Stimulated activated CD4-positive, alpha-beta T cell treated with anti-CD3 and anti-CD28 coated beads, TNF-alpha, amount 100 ng/mL, for 24 hours (primary cell): ENCODE measurements at places on chromosomes 7 and 10.

DNA sequence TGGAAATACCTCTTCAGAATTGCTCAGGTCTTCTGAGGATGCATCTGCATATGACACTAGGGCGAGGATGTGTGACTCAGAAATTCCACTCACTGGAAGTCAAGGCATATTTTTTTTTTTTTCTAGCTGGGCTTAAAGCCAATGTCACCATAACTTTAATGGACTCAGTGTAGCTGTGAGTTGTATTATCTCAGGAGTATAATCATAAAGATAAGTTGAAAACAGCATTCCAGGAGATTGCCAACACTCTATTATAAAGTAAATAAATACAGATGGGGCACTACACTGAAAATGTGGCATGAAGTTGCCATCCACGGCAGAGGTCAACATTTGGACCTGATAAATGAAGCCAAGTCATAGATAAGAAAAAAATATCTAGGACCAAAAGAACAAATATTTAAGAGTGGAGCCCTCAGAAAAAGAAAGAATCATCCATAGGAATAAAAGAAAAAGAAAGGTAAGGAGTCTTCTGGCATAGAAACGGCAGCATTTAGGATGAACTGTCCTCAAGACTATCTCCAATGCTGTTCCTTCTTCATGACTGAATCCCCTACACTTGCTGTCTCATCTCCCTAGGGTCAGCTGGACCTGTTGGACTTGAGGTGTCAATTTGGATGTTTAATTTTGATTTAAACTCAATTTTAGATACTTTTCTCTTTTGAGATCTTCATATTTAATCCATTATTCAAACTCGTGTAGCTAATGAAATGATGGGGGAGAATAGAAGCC, 72.9 kb upstream of the CAV2 start:
- no peak for DNase-seq

DNA sequence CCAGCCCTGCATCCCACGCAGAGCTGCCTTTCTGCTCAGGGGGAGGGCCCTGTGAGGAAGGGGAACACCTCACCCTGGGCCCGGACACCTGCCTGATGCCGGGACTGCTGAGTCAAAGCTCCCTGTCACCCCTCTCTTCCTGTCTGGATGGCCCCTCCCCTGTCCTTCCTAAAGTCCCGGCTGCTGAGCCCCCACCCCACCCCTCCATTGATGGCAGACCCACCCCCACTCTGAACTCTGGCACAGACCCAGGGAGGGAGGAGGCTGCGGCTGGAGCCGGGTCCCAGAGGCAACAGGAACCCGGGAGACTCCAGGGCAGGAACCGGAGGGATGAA, 78.7 kb downstream of the ELFN1 start:
- DNase-seq = no peak

GRCh38 chr7:143495851-143496250, 18.2 kb downstream of the TAS2R41 start:
- no peak for DNase-seq

- DNase-seq = no peak
Observed at GRCh38 chr10:58951746-58952145, 224.7 kb upstream of the PHYHIPL start.

DNA sequence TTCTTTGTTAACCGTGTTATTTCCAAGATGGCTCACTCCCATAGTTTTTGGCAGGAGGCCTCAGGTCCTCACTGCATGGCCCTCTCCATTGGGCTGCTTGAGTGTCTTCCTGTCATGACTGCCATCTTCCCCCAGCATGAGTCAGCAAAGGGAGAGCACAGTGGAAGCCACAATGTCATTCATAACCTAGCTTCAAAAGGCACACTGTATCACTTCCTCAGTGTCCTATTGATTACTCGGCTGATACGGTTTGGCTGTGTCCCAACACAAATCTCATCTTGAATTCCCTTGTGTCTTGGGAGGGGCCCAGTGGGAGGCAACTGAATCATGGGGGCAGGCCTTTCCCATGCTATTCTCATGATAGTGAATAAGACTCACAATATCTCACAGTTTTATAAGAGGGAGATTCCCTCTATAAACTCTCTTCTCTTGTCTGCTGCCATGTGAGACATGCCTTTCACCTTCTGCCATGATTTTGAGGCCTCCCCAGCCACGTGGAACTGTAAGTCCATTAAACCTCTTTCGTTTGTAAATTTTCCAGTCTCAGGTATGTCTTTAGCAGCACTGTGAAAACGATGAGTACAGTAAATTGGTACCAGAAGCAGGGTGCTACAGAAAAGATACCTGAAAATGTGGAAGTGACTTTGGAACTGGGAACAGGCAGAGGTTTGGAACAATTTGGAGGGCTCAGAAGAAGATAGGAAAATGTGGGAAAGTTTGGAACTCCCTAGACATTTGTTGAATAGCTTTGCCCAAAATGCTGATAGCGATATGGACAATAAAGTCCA, 106.5 kb downstream of the PRLHR start:
- DNase-seq = no peak

- no peak for DNase-seq
Observed at GRCh38 chr10:89342206-89342958, 14.6 kb downstream of the IFIT3 start.

DNA sequence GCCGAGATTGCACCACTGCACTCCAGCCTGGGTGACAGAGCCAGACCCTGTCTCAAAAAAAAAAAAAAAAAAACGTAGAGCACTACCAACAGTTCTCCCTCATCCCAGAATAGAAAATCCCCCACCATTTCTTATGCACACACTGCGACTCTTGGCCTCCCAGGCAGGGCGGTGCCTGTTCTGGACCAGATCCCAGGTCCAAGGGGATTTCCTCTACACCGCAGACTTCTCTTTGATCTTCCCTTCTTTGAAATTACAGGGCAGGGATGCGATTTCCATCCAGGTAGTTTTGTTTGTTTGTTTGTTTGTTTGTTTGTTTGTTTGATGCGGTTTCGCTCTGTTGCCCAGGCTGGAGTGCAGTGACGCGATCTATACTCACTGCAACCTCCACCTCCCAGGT, 91.8 kb downstream of the SEPTIN14 start:
- no peak for DNase-seq

DNA sequence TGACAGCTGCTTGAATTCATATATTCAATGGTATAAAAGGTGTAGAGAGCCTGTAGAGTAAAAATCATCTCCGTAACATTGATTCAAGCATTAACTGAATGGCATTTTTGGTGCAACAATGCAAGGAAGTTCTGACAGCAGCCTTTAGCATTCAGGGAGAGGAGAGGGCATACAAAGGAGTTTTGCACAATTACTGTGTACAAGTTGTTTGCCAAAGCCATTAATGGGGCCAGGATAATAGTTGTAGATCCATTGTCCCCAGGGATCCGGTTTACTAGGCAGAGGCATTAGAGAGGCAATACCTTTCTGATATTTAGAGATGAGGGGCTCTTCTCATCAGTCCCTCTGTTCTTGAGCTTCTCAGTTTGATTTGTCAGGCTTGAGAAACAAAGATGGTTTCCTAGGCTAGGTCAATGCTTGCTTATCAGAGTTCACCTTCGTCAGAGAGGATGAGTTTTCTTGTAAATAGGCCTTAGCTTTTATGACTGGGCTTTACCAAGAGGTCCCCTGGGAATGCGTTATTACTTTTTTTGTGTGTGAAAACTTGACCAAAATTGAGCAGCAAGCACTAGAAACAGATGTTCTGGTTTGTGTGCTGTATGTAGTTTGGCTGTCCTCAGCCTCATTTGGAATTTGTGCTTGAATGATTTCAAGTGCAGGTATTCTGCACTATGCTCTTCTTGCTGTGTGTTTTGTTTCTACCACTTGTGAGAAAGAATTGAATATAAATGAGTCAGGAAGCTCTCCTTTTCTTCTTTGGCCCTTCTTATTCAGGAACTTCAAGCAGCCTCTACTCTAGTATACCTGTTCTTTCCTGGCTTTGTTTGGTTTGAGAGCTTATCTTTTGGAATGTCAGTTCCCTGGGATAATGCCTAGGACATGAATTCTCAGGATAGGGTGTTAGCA, 32.0 kb downstream of the SND1 start:
- DNase-seq = no peak

DNA sequence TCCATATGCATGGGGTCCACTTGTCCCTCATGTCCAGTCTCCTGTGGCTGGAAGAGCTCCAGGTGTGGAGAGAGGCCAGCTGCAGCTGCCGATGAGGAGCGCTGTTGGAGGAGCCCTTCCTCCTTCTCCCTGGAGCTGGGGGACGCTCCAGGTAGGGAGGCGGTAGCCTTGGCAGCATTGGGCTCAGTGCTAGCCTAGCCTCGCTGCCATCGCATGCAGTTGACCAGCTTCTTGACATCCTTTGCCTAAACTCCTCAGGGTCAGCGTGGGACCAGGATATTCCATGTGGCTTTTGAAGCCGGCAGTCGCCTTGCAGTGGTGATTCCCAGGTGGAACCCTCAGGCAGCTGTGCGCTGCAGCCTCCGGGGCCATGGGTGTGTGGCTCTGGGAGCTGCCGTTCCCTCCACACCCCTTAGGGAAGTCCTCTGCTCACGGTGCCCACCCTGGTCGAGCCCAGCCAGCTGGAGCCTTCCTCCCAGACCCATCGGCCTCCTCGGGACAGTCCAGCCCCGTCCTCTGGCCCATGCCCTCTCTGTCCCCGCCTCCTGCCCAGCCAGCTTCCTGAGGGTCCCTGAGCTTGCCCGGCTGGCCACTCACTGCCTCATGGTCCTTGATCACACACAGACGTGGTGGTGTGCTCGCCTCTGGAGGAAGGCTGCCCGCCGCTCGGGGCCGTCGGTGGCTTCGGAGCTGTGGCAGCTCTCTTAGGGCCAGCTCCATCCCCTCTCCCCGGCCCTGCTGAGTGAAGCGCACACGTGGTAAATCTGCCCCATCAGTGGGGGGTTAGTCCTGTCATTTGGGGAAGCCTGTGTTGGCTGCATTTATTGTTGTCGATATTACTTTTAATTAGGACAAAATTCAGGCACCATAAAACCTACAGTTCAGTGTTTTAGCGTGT, 21.2 kb downstream of the INPP5A start:
- no peak for DNase-seq

DNA sequence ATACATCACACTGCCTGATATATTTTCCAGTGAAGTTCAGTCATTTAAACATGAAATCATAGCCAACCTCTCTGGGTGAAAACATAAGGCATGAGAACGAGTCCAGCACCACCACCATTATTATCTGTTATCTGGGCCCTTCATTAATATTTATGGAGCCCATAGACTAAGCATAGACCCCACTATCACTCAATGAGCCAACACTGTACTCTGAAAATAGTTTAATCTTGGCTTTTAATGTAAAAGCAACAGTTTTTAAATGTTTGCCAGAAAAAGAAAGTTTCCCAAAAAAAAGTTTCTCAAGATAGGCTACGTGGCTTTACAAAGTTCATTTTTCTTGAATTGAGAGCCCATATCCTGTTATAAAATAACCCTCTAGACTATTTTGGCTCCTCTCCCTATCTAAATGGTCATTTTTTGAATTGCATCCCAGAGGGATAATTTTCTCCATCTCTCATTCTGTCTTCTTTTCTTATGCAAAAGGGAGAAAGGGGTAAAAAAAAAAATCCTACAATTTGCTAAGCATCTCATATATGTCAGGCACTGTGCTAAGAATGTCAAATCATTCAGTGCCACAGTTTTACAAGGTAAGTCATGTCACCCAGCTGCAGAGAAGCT, 66.1 kb downstream of the FZD1 start:
- DNase-seq = no peak
